ENCODE measurements at places on chromosomes 3 and 15. TPM values are rescaled to one million over a fixed set of nuclear protein-coding genes. Genes with fewer than 3 reads are reported as not detected.

Gene SV2B
- 3.6 TPM for total RNA-seq

DNA sequence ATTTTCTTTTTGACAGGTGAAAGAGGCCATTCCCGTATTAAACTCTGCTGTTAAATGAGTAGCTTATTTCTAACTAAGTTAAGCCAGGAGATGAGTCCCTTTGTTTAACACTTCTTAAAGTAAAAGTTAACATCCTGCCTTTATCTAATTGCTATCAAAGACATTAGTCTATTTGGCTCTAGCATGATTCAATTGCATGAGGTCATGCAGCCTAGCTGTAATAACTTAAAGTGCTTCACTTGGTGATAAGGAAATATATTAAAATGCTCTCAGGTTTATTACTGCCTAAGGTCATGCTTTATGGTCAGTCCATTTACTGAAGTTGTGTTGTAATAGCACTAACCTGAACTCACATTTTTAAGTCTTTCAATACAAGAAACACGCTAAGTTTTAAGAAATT, 82.3 kb upstream of the MLF1 start:
- no peak for DNase-seq
- H3K4me3 ChIP-seq: no peak overlapping the region
- no peaks in the 10 kb centered on the region for H3K27me3 ChIP-seq
- H3K4me1 ChIP-seq: no peaks in the 10 kb centered on the region

- H3K4me3 ChIP-seq: no peak overlapping the region
- H3K36me3 ChIP-seq: no peaks in the 10 kb centered on the region
- DNase-seq: no peak
These were observed 57.2 kb upstream of the HEG1 start for GRCh38 chr3:125112981-125113380.

DNA sequence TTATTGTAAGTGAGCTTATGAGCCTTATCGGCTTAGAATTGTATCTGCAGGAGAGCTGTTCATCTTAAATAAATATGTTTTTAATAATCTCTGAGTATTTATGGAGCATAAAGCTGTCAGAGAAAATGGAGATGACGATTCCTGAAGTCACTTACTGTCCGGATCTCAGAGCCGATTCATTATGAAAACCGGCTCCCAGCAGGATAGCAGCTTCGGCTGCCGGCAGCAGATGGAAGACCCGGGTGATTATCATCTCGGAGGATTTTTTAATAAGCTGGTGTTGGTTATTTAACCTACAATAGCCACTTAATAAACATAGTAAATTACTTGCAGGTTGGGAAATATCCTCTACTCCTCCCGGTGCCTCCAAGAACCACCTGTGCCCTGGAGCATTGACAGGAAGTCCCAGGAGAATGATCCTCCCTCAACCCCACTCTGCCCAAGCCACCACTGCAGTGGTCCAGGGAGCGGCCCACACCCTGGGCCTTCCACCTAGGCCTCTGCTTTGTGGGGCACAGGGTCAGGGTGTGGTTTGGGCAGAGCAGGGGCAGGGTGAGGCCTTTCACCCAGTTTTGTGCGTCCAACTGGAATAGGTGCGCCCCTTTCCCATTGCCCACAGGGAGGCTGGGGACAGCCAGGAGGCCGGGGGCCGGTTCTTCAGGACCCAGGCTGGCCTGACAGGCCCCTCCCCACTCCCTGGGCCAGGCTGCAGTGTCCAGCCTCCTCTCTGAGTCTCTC, 42.2 kb upstream of the PRR23E start:
- no peaks in the 10 kb centered on the region for H3K4me1 ChIP-seq
- H3K36me3 ChIP-seq: no peaks in the 10 kb centered on the region
- H3K4me3 ChIP-seq: no peak overlapping the region

DNA sequence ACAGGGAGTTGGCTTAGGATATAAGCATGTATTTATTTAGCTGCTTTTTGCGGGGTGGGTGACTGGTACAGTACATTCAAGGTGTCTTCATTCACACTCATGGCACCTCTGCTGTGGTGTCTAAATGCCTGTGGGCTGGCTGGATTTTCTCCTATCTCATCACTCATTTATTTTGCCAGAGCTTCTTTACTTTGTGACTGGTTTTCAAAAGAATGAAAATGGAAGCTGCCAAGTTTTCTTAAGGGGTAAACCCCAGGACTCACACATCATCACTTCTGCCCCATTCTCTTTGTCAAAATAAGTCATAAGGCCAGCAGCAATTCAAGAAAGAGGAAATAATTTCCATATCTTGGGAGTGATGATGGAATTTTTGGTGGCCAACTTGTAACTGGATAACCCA, 493.4 kb upstream of the ALCAM start:
- no peak overlapping the region for H3K4me3 ChIP-seq
- H3K4me1 ChIP-seq: no peaks in the 10 kb centered on the region
- no peaks in the 10 kb centered on the region for H3K36me3 ChIP-seq
- no peaks in the 10 kb centered on the region for H3K27me3 ChIP-seq

DNA sequence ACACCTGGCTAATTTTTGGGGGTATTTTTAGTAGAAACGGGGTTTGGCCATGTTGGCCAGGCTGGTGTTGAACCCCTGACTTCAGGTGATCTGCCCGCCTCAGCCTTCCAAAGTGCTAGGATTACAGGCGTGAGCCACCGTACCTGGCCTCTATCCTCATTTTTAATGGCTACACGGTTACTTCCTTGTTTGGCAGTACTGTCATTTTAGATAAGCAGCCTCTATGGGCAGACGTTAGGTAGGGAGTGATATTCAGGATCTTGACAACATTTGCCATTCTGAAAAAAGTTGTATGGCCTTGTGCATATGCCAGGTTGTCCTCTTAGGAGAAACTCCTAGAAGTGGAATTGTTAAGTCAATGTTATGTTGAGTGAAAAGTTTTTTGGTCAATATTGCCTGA, 141.7 kb downstream of the ITPR1 start:
- H3K4me3 ChIP-seq: no peak overlapping the region
- no peak for DNase-seq
- H3K36me3 ChIP-seq: no peaks in the 10 kb centered on the region
- no peaks in the 10 kb centered on the region for H3K27me3 ChIP-seq

DNA sequence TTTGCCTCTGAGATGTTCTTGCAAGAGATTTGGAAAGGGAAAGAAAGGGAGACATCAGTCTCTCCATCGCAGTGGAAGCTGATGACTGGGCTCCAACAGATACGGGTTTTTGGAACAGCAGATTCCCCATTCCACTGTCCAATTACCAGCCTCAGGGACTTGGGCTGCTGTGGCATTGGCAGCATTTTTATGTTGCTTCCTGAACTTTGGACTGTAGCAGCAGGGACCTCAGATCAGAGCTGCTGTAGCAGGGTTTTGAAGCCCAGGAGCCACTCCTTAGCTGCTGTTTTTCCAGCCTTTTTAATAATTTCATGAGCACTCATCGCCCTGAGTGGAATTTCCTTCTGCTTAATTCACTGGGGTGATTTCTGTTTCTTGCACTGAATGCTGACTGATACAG, 135.7 kb upstream of the SLCO3A1 start:
- DNase-seq: no peak
- H3K4me1 ChIP-seq: no peaks in the 10 kb centered on the region
- no peak overlapping the region for H3K27ac ChIP-seq
- H3K36me3 ChIP-seq: no peaks in the 10 kb centered on the region
- no peaks in the 10 kb centered on the region for H3K27me3 ChIP-seq
- no peak overlapping the region for H3K4me3 ChIP-seq
